Suppressor macrophage treated with lipopolysaccharide for 1 hour (primary cell): ENCODE measurements at places on chromosomes 4 and X.

GRCh38 chr4:33395731-33396485, 2675.7 kb downstream of the PCDH7 start:
- DNase-seq, result no peak

DNA sequence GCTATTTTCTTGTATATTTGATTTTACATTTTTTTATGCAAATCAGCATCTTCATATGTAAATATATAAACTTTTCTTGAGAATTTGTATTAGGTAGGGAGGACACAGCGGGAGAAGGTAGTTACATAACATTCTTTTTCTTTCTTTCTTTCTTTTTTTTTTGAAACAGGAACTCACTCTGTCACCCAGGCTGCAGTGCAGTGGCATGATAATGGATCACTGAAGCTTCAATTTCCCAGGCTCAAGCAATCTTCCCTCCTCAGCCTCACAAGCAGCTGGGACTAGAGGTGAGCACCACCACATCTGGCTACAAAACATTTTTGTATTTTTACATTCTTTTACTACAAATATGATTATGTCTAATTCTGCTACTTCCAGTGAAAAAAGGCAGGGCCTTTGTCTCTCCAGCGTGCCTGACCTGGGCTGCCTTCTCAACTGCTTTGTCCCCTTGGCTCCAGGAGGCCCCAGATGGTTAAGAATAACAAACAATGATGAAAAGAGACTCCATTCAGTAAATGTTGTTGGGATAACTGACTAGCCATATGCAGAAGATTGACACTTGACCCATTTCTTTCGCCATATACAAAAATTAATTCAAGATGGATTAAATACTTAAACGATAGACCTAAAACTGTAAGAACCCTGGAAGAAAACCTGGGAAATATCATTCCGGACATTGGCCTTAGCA, 46.5 kb upstream of the FAT4 start:
- no peak for DNase-seq

DNA sequence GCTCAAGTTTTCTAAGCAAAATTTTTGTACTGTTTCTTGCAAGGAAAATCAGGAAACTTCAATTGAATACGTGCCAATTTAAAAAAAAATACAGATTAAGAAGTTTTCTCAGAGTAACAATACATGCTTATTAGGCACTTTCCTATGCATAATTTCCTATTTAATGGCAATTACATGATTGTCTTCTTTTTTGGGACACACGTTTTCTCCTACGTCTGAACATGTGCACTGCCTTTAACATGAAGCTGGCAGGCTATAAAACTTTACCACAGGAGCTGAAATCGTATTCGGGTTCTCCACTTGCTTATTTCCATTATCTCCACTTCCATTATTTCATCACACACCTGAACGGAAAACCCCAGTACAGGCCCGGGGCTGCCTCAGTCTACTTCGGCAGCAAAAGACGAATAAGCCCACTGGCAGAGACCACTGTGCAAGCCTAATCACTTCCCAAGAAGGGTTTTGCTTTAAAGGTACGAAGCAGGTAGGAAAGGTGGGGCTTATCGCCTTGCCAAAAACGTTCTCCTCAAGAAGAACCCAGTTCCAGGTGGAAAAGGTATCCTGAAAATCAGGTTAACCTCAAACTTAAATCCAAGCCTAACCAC, 575 bp downstream of the RCHY1 start:
- no peak for DNase-seq

DNA sequence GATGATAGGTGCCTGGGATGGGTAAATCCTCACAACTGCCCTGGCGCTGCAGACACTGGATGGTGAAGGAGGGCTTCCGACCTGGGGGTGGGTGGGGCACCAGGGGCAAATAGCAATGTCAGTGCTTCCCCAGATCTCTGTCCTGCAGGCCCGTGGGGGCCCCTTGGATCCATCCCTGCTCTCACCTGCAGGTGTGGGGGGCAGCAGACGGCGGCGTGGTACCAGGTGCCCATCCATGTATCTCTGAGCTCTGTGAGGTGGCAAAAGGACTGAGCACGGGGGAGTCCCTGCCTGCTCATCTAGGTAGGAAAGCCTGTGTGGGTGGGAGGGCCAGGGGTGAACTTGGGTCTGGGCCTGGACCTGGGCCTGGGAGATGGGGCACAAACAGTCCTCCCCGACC, 6.5 kb upstream of the SYP start:
- no peak for DNase-seq

- DNase-seq, result no peak
Measured at GRCh38 chr4:143085659-143086058, 99.1 kb upstream of the USP38 start.

GRCh38 chr4:7241597-7242125, 49.3 kb downstream of the SORCS2 start:
- no peak for DNase-seq
